ENCODE measurements at places on chromosomes 5 and 9.
A peak's percentile ranks its signal among the peaks of the same experiment; 100 is the strongest.

DNA sequence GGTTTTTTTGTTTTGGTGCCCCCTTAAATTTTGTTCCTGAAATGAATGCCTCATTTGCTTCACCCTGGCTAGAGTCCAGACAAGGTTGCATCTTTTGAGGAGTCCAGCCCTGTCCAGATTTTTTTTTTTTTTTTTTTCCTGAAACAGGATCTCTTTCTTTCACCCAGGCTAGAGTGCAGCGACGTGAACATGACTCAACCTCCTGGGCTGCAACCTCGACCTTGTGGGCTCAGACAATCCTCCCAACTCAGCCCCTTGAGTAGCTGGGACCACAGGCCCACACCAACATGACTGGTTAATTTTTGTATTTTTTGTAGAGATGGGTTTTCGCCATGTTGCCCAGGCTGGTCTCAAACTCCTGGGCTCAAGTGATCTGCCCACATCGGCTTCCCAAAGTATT lies 469.0 kb upstream of the BRINP1 start:
- no peak for DNase-seq

- peak; percentile 4 for DNase-seq
Observed at GRCh38 chr9:91949946-91950664, at the start of gene ROR2. TSS of gene ROR2 (minus strand) at chr9:91950228.

GRCh38 chr9:13137426-13137825 lies 142.1 kb downstream of the MPDZ start:
- DNase-seq, result no peak

- DNase-seq, result no peak
Observed at GRCh38 chr9:112530751-112531205, 44.2 kb downstream of the KIAA1958 start.

DNA sequence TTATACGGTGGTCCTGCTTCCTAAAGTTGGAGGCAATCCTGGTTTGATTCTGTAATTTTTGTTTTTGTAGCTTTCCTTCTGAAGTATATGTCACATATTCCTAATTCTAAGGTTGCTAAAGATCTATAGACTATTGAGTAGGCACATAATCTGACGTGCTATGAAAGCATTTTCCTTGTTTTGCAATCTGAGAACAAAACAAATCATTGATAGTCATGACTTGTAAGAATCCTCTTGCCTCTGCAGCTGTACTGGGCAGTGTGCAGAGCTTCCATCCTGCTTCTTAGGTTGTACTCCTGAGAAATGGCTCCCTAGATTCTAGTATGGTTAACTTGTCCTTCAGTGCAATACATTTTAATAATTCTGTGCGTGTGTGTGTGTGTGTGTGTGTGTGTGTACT lies 35.4 kb downstream of the SEMA6A start:
- DNase-seq, result no peak

Measured in GDM1 (cell line).